ENCODE measurements at places on chromosomes 5 and 9.

- no peak for DNase-seq
Observed at GRCh38 chr5:131182839-131183238, 12.1 kb downstream of the LYRM7 start.

DNA sequence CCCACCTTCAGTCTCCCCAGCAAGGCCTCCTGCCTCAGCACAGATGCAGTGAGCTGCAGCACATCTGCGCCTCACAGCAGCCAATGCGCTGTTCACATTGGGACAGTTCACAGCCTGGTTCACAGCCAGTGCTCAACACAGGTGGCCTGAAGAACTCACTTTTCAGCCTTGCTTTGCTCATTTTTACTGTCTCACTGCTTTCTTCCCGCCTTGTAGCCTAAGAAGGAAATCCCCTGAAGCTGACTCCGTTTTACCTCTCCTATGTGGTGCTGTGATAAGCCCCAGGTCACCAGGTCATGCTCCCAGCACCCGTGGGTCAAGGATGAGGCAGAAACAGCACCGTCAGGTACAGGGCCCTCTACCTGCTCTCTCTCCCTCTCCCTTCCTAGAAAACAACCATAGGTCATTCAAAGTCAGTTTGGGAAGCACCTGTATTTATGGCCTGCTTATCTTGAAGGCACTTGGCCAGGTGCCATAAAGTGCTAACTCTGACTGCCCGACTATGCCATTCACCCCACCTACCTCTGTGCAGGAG, 1.1 kb downstream of the GCNT4 start:
- no peak for DNase-seq

DNA sequence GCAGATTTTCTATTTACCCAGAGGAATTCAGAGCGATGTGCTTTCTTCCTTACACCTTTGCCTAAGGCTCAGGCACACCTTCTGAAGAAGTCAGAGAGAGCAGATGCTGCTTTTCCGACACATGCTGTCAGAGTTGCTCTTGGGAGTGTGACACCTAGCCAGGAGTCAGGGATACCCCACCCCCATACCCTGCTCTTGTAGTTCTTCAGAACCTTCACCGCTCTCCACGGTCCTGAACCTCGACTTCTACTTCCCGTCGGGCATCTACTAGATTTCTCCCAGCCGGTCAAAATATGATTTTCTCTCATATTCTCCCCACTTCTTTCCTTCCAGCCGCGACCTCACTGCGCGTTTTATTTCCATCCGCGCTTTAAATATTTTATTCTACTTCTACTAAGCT, 1.7 kb downstream of the GRIN3A start:
- no peak for DNase-seq

- no peak for DNase-seq
Observed at GRCh38 chr9:33198165-33198564, 31.0 kb upstream of the B4GALT1 start.

DNA sequence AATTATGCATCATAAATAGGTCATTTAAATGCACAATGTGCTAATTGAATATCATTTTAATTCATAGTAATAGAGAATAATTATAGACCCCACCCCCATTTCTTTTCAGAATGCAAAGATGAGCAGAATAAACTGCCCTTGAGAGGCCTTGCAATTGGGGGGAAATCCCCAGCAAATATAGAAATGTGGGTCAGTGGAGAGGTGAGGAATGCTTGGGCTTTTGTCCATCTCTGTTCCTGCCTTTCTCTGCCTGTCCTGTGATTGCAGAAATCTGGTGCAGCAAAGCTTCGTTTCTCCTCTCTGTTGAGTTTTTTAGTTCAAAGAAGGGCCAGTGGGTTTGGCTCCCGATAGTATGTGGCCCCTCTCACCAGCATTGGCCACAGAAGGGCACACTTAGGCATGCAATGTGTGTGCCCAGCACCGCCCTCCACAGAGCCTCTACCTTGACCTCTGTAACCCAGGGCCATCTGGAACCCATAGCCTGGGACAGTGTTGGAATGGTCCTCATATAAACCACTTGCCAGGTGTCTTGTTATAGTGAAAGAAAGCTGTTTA, 164.2 kb downstream of the SEMA6A start:
- DNase-seq, result no peak

- DNase-seq, result no peak
Observed at GRCh38 chr5:1448511-1449011, 3.3 kb upstream of the SLC6A3 start.

DNA sequence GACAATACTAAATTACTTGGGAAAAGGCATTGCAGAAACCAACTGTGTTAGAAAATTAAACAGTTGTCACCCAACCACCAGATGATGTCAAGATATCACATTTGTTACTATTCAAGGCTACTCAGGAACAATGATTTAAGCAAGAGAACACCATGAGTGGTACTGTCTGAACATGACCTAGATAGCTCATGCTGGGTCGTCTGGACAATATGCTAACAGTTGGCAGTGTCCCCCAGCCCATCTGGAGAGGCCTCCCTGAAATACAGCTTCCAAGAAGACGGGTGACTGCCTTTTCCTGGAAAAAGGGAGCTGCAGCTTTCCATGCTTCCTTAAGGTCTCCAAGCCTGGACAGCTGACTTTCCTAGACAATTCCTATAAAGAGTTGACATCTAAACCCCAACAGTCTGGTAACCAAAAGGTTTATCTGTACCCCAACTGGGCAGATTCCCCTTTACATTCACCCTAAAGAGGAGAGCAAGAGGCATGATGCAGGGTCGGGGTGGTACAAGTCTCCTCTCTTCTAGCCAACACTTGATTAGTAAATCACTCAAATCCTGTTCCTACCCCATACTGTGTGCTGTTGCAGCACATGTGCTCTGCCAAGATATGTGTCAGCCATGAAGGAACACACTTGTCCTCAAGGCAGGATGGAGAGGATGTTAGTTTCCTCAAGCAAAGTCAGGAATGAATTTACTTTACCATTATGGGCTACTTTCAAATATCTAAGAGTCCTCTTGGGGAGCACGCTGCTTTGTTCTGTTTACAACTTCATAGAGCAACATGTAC, 433.0 kb downstream of the PDE4D start:
- no peak for DNase-seq

GRCh38 chr9:76451234-76451633, 7.7 kb upstream of the GCNT1 start:
- DNase-seq, result no peak

DNA sequence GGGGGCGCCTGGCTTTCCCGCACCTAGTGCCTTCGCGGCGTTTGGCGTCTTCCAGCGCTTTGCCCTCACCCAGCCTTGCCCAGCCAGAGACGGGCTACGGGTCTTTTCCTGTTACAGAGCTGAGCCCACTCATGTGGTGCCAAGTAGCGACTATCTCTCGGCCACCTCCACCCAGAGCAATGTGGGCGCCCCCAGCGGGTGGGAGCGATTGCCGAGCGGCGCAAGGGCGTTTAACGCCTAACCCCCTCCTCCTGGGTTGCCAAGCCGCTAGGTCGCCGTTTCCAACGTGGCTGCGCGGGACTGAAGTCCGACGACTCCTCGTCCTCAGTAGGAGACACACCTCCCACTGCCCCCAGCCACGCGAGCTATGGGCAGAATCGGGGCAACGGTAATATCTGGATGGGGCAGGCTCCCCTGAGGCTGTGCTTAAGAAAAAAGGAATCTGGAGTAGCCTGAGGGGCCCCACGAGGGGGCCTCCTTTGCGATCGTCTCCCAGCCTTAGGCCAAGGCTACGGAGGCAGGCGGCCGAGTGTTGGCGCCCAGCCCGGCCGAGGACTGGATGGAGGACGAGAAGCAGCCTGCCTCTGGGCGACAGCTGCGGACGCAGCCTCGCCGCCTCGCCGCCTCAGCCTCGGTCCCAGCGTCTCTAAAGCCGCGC, 5.8 kb downstream of the TLX3 start:
- peak; percentile 72 for DNase-seq

GRCh38 chr9:16771356-16771755, 99.1 kb downstream of the BNC2 start:
- DNase-seq, result no peak

- DNase-seq, result peak; percentile 49
Observed at GRCh38 chr5:151312756-151313324, 9.3 kb upstream of the SLC36A3 start.

- peak; percentile 96 for DNase-seq
Observed at GRCh38 chr9:95772320-95773052, 103.0 kb upstream of the ERCC6L2 start.

GRCh38 chr5:72662305-72662704, 154.2 kb upstream of the TNPO1 start:
- DNase-seq, result no peak

DNA sequence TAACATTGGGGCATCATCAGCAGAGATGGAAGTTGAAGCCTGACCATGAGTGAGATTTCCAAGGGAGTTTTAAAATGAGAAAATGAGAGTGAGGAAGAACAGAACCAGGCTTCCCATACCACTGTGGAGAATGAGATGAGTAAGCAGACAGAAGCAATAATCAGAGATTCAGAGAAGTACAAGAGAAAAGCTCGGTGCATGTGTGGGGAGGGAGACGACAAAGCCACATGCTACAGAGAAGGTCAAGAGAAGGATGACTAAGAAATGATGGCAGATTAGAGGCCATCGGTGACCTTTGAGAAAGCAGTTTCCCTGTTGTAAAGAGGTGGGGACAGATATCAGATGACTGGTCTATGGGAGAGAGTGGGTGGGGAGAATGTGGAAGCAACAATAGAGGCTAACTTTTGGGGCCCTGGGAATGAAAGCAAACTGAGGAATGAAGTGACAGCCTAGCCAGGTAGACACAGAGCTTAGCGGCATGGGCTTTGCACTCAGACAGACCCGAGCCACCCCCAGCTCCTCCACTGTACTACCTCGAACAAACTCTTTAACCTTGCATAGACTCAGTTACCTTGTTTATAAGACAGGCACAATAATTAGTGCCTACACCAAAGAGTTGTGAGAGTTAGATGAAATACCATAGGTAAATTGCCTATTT, 207.7 kb downstream of the PIK3R1 start:
- DNase-seq, result no peak

- DNase-seq, result peak; percentile 92
Observed at GRCh38 chr5:10987925-10988504, 227.0 kb upstream of the DAP start.

DNA sequence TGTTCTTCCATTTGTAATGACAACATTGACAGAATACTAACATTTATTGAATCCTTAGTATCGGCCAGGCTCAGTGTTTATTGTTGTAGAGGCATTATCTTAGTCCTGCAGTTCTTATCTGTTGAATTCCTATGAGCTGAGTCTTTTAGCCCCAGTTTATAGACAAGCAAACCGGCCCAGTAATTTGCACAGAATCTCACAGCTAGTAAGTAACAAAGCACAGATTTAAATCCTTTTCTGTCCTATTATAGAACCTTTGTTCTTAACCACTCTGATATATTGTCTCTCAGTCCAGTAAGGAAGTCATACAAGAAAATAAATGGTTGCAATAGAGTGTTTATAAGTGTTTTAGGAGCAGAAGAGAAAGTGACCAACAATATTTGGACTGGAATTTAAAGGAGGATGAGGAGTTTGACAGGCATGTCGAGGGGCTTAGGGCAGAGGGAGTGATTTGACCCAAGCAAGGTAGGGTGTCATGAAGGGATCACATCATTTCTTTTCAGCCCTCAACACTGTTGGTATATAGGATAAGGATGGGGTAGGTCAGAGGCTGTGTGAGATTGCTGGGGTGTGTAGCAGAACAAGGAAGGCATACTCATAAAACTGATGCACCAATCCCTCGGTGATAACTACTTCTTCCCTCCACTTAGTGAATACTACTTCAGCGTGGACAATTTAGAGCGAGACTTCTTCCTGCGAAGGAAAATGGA, 39.5 kb downstream of the LARP1 start:
- no peak for DNase-seq

DNA sequence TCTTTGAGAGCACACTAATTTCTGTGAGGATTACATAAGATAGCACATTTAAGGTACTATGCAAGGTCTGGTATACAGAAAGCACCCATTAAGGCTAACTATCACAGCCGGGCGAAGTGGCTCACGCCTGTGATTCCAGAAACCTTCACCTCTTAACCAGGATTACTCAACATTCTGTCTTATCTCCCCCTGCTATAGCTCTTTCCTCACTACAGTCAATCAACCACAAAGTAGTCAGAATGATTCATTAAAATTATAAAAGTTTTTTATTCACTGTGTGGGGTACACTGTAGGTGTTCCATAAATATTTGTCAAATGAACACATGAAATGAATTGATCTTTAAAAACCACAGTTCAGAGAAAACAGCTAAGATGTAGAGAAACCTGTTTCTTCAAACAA, 48.7 kb downstream of the CHD1 start:
- no peak for DNase-seq

DNA sequence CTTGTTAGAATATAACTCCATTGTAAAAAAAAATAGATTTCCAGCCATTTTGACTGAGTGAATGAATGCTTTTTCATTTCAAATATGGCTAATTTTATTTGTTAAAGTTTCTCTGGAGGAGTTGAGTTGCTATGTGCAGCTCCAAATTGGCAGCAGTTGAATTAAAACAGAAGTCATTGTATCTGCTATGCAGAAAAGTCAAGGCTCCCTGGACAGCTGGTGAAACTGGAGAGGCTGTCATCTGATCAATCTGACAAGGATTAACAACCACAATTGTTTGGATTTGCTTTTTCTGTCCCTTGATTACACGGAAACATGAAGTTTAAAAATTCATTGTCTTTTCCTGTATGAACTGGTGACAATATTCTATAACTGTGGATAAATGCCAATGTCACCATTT, 713.9 kb downstream of the EFNA5 start:
- no peak for DNase-seq

DNA sequence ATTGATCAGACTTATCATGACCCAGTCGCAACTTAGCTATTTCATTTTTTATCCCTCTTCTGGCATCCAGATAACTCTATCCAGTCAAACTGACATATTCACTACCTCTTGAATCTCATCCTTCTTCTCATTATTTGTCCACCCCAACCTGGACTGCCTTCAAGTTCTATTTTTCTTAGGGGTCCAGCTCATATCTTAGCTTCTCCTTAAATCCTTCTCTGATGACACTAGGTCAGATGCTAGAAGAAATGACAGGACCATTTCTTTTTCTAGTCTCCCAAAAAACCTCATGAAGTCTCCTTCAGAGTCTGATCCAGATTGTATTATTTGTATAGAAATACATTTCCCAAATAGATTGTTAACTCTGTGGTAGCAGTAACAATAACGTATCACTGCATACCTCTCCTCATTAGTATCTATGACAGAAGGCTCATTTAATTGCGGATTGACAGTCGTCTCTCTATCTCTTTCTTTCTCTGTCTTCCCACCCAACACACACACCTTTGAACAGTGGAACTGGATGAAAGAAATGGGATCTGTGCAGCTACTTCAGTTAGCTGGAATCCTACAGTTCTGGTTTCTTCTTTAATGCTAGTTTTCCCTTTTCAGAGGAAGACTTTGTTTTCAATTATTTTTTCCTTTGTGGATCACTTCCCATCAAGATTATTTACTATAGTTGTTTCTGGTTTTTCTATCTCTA, 33.5 kb downstream of the ALDH1A1 start:
- no peak for DNase-seq

All from ELF-1 (cell line).